Mesothelial cell of epicardium (in vitro differentiated cells): ENCODE measurements at places on chromosomes 7 and 10. TPM values are rescaled to one million over a fixed set of nuclear protein-coding genes. Genes with fewer than 3 reads are reported as not detected.

C10orf67 gene
- total RNA-seq: 0.11 to 0.22 TPM in 2 of 3 replicates, not detected in the other

ELAPOR2 gene
- total RNA-seq: 46.3 to 55.2 TPM (median 54.2 TPM) in 3 replicates

DNA sequence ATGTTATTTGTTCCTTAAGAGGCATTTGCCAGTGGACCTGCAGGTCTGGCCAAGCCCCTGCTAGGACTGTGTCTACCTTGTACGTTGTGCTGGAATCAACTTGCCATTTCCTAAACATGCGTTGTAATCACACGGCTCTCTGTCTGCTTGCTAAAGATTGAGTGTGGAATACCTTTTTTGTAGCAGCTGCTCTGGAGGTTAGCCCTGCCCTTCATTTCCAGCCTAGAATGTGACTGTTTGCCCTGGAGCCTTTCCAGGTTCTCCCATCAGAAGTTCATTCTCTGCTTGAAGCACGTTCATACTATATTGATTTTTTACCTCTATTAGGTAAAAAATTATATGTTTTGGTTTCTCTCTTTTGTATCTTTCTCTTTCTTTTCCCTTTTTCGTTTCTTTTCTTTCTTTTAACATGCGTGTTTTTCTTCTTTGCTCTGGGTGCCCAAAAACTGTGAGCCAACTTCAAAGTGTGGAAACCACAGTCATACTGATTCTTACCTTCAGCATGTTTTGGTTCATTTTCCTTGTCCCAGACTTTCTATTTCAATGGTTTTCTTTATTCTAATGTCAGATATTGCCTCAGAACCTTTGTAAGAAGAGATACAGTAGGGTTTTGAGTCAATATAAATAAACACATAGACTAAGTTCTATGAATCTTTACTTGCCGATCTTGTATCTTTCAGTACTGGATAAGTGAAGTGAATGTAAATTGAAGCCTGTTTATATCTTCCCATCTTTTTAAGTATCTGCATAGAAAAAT lies 111.9 kb upstream of the RPA3 start:
- DNase-seq: no peak

- no peak for DNase-seq
These were observed 386.0 kb upstream of the SHH start for GRCh38 chr7:156198277-156198676.

DNA sequence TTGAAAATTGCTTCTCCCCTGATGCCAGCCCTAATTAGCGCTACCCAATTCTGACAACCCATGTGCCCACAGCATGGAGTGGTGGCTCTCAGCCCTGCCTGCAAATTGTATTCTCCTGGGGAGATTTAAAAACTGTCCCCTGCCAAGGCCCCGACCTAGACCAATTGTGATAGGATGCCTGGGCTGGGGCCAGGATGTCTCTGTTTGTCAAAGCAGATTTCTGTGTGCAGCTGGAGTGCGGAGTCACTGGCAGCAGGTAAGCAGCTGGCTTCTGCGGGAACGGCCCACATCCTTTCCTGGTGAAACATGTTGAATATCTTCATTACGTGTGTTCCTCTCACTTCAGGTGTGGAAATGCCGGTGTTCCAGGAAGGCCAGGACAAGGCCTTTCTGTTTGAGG lies 238.6 kb downstream of the WDR37 start:
- DNase-seq: no peak

GRCh38 chr10:118662228-118663035 lies 67.0 kb upstream of the PRLHR start:
- no peak for DNase-seq

DNA sequence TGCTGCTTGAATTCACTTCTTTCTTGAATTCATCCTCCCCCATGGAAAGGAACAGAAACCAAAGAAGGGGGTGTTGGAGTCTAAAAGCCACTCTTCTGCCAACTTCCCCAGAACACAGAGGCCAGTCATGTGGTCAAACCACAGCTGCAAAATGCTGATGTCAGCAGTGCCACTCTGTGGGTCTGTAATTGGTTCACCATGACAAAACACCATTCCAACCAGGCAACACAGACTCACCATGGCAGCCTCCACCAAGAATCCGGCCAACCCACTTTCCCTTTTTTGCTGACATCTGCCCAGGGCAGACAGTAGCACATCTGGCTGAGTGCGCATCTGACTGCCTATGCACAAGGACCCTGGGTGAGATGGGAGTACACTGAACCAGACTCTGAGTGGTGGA lies 16.8 kb downstream of the OSBPL3 start:
- DNase-seq: no peak

- no peak for DNase-seq
These were observed 18.2 kb upstream of the CALCR start for GRCh38 chr7:93592588-93593266.
